CD4-positive, alpha-beta T cell treated with Interleukin-10 for 1 hour (primary cell): ENCODE measurements at places on chromosomes 4 and X.

- no peak for DNase-seq
Measured at GRCh38 chr4:97548943-97549583, 594.2 kb downstream of the STPG2 start.

DNA sequence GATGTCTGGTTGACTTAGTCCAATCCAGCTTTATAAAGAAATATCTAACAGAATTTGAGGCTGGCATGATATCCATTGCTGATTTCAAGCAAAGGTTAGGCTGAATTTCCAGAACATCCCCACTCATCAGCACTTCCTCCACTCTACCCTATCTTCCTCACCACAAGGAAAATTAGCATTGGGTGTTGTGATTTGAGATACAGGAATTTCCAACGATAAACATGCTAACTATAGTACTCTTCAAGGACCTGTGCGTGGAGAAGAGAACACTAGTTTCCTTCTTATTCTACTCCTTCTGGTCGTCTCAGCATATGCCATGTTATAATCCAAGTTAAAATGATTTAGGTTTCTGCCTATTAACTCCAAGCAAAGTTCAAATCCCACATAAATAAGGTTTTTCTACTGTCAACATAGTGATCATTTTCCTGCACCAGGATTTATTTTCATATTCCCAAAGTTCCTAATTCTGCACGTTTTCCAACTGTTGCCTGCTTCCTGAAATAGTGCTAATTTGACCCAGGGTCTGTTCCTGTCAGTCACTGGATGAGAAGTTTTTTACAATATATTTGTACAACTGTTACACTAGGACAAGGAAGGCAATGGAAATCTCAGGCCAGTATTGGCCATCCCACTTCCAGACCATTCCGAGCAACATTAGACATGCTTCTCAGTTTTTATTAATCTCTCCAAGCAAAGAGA is 177.6 kb upstream of the EDNRA start:
- no peak for DNase-seq

DNA sequence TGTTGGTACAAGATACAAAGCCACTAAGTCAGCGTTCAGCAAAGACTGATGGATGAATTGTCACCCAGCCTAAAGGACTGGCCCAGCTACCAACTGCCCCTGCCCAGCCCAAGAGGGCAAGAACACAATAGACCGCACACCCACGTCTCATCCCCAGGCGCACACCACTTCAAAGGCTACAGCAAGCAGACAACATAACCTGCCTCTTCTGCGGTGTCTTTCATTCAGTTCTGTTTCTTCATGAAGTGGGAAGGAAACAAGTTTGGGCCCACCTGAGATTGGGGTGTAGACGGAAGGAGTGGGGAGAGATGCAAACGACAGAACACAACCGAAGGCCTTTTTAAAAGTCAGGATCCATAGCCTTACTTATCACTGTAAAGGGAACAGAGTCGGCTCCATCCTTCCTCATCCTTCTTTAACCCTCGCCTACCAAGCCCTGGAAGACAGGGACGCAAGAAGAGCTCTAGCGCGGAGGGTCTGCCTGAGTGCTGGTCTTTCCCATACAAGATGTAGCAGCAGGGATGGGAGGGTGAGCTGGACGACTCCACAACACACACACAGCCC is 691 bp downstream of the SCARB2 start:
- peak; percentile 61 for DNase-seq

DNA sequence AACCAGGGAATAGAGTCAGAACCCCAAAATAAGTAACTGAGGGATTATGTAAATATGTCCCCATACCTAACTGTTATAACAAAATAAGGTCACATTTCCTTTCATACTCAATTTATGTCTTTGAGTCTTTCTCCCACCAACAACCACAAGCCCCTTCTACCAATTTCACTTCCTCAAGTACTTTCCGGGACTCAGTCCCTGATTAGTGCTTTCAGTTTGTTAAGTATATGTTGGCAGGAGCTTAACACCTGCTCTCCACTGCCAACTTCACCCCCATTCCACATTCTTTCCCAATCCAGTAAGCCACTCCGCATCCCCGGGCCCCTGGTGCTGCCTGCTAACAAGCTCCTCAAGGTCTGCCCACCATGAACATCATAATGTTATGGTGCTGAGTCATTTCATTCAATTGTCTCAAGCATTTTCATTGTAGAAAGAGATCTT is 71.3 kb upstream of the SPRY1 start:
- DNase-seq: no peak

DNA sequence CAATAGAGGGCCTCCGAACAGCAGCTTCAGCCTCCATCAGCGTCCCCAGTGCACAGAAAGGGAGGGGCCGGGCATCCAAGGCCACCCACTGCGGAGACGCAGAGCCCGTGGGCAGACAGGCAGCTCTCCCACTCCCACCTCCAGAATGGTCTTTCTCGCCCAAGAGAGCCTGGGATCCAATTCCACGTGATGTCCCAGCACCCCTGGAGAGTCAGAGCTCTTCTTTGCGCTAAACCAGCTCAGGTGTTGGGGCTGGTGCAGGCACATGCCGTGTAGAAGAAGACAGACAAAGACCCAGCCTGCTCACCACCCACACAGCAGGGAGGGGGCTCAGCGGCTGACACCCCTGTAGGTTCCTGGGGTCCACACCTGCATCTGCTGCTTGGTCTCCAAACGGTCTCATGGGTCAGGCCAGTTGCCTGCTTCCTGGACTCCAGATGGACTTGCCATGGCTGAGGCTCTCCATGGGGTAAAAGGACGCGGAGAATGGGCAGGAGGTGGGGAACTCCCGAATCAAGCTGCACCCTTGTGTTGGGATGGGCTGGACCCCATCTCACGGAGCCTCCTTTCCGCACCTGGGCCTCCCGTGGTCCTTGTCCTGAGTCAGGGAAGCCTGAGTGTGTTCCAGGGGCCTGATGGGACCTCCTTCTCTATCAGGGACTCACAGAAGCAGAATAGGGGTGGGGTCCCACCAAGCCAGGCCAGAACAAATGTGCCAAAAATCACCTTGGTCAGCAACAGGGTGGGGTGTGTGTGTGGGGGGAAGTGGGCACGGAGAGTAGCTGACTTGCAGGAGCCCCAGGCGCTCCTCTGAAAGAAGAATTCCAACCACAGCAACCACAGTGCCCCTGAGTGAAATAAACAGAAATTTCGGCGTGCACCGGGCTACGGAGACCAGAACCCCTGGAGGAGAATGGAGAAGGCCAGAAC is 11.6 kb upstream of the ASMTL start:
- peak; percentile 51 for DNase-seq

- no peak for DNase-seq
Measured at GRCh38 chr4:146299607-146300006, 85.3 kb downstream of the REELD1 start.

DNA sequence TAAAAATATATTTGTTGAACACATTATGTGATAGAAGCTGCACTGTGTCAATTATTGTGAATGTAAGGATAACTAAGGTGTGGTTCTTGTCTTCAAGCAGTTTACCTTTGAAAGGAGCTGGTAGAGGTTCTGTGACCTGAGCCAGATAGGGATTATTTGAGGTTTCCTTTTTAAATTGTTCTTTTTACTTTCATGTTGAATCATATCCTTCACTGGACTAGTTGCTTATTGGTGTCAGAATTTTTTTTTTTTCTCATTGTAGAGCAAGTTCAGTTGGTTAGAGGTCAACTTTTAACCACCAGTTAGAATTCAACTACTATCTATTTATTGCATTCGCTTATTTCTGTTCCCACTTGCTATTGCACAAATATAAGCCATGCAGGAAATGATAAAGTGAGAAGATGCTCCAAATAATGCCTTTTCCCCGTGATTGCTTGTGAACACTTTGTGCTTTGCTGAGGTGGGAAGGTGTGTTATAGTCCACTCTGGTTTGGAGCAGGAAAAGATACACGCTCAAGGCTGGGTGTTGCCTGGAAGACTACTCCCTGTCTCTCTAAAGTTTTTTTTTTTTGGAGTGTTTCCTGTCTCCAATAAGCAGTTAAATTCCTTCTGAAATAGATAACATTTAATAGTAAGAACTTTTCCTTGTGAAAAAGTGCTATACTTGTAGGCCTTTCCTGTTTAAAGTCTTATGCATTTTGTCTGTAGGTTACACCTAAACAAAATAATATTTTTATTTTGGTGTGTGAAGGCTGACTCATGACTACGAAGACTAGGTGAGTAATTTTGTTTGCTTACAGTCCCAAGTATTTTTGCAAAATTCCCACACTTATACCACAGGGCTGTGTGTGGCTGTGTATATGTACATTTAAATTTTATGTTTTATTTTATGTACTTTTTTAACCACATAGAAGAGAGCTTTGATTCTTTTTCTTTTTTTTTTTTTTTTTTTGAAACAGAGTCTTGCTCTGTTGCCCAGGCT is 83.8 kb upstream of the LCORL start:
- DNase-seq: no peak

GRCh38 chr4:73448448-73449203 is 12.6 kb downstream of the AFP start:
- no peak for DNase-seq

DNA sequence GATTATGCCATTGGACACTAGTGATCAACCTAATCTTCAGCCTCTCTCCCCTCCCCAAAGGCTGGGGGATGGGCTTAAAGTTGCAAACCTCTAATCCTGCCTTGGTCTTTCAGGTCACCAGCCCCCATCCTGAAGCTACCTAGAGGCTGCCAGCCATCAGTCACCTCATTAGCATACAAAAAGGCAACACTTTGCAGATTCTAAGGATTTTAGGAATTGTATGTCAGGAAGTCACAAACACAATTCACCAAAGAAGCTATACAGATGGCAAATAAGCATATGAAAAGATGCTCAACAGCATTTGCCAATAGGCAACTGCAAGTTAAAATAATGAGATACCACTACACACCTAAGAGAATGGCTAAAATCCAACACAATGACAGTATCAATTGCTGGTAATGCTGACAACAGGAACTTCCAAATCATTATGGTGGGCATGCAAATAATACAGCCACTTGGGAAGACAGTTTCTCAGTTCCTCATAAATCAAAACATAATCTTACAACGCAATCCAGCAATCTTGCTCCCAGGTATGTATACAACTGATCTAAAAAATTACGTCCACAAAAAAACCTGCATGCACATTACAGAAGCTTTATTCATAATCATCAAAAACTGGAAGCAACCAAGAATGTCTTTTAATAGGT is 9.0 kb upstream of the PIM2 start:
- no peak for DNase-seq

GRCh38 chr4:3438847-3439180 is 3.0 kb upstream of the HGFAC start:
- DNase-seq: no peak

- DNase-seq: no peak
Measured at GRCh38 chr4:33959519-33959918, 2284.8 kb downstream of the ARAP2 start.

DNA sequence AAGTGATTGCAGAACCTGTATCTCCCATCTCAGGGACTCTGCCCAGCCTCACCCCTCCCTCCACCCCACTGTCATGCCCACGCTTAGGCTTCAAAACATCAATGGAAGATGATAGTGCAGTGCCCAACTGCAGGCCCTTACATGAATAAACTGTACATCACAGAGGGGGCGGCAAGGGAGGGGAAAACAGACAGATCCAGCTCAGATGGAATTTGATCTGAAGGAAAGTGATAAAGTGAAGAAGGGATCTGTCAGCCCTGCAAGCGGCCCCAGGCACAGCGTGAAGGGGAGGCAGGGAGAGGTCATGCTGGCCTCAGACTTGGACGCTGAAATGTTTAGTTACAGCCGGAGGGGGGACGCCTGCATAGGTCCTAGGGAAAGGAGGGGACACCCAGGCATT is 38.5 kb downstream of the GYG2 start:
- DNase-seq: no peak

- no peak for DNase-seq
Measured at GRCh38 chr4:186839122-186840037, 115.7 kb upstream of the FAT1 start.

- no peak for DNase-seq
Measured at GRCh38 chrX:141759238-141759637, 60.7 kb upstream of the SPANXD start.

DNA sequence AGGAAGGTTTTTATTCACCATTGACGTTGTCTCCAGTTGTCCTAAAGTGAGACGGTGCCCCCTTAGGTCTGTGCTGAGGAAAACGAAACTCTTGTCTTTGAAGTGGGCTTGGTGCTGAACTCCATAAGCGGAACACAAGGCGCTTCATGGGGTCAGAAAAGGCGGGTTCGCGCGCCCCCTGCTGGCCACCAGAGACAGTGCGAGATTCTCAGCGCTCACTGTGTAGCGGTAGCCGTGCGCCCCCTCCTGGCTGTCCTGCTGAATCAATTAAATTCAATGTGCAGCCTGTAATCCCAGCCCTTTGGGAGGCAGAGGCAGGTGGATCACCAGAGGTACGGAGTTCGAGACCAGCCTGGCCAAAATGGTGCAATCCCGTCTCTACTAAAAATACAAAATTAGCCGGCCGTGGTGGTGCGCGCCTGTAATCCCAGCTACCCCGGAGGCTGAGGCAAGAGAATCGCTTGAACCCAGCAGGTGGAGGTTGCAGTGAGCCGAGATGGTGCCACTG is 64.1 kb downstream of the RLIM start:
- peak; percentile 84 for DNase-seq

GRCh38 chrX:1876041-1876440 is 261.2 kb downstream of the ASMT start:
- DNase-seq: no peak

DNA sequence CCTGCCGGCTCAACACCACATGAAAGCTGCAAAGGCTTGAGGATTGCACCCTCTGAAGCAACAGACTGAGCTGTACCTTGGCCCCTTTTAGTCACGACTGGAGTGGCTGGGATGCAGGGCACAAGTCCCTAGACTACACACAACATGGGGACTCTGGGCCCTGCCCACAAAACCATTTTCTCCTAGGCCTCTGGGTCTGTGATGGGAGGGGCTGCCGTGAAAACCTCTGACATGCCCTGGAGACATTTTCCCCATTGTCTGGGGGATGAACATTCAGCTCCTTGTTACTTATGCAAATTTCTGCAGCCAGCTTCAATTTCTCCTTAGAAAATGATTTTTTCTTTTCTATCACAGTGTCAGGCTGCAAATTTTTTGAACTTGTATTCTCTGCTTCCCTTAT is 123.5 kb upstream of the SMARCAD1 start:
- DNase-seq: no peak

GRCh38 chr4:84362896-84363655 is 136.0 kb downstream of the NKX6-1 start:
- no peak for DNase-seq

DNA sequence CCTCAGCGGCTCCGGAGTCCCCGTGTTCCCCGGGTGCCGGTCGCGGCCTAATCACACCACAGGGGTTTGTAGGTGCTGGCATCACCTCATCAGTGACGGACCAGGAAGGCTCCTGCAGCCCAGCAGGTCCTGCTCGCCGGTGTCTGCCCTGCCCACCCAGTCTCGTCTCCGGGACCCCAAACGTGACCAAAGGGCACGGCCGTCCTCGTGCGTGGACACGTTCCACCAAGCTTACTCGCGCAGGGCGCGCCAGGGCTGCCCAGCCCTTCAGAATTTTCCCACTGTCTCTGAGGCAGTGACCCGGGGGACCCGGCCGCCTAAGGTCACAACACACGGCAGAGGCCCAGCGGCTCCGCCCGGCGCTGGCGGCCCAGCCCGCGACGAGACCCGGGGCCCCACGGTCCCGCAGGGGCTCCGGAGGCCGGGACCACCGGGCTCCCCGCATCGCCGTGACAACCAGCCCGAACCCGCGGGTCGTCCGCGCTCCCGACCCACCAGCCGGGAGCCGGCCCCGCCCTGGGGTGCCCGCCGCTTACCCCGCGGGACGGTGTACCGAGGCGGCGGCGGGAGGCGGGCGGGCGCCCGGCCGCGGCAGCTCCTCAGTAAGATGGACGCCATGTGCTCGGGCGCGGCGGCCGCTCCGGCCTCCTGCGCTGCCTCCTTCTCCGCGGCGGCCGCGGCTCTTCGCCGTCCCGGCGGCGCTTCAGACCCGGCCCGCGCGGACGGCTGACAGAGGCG is 454 bp downstream of the LETM1 start:
- no peak for DNase-seq

- no peak for DNase-seq
Measured at GRCh38 chr4:181793096-181793495, 450.1 kb upstream of the TENM3 start.
